ENCODE measurements at places on chromosomes 4 and X.
A peak's percentile ranks its signal among the peaks of the same experiment; 100 is the strongest.

DNA sequence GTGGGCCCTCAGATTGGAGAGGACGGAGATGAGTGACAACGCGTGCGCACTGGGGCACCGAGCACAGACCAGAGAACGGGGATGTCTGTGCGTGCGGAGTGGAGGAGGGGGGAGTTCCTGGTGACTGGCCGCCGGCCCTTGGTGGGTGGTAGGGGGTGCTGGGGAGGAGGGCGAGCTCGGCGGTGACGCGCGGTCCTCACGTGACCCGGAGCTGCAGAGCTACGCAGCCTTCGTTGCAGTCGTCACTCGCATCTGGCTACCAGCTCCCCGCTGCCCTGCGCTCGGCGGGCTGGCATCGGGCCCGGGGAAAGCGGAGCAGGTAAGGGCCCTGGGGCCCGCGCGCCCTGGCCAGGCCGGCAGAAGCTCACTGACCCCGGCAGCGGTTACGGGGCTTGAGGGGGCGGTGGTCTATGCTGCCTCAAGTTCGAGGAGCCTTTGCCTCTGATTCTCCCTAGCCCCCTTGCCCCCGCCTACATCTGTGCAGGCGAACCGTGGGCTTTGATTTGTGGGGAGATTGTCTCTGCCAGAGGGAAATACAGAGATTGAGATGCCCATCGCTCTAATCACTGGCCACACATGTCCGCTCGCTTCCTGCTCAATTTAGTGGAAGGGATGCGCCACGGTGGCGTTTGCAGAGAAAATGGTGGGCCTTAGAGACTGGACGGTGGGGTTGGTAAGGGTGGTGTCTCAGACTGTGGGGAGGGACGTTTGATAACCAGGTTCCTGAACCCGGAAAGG, at the start of gene ARMCX4:
ARMCX4 (plus strand) TSS at position 245 of the 738 bp plus-strand sequence. CDS start 3,134 bp downstream, outside the sequence.
- peak; percentile 26 for DNase-seq

DNA sequence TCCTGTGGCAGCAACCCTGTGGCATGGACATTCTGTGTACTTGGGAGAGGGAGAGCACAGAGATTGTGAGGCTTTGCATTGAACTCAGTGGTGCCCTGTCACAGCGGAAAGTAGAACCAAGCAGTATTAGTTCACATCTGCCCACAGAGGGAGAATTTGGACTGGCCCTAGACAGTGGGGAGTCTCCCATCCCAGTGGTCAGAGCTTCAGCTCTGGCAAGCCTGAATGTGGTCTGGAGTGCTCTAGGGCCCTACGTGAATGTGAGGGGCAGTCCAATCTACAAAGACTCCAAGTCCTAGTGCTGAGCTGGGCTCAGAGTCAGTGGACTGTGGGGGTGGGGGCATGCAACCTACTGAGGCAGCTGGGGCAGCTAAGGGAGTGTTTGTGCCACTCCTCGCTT, 34.8 kb downstream of the ZIC3 start:
- DNase-seq, result no peak

- DNase-seq, result no peak
Observed at GRCh38 chr4:133394971-133395627, 246.0 kb downstream of the PCDH10 start.

- no peak for DNase-seq
Observed at GRCh38 chr4:123043793-123044425, 121.5 kb upstream of the NUDT6 start.

DNA sequence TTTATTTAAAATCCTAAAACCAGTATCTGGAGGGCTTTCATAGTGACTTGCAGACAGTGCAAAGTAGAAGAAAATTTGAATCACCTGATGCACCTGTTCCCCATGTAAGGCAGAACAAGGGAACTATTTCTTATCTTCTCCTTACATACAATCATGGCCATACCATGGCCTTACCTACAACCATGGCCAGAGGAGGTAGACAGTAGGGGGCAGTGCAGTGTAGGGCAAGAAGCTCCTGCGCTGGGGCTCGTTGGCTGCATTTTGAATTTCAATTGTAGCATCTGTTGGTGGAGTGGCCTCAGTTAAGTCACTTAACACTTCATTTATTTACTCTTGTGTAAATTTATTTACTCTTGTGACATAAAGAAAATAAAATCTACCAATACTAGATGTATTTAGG, 33.0 kb downstream of the GALNTL6 start:
- DNase-seq, result no peak

DNA sequence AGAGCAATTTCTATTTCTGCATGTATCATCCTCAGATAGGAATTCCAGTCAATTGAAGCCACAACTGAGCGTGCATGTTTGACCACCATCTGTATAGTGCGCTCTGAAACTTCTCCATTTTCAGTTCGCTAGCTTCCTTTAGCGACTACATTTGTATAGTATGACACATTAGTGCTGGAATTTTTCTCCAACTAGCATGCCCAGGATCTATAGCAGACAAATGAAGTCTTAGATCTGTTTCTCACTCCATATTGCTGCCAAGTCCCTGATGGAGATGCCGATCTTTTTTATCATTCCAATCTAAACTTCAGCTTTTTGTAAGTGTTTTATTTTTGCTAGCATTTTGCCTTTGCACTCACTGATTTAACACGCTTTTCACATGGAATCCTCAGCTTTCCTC, 774.8 kb upstream of the TENM3 start:
- no peak for DNase-seq

- DNase-seq, result no peak
Observed at GRCh38 chrX:33194876-33195433, 16.4 kb downstream of the DMD start.

GRCh38 chr4:188341428-188341827, 202.2 kb downstream of the TRIML1 start:
- DNase-seq, result no peak

Measured in omental fat pad (tissue), 4 donors.